ENCODE measurements at places on chromosomes 4 and X.

GRCh38 chrX:15856222-15856587 is 1.6 kb upstream of the AP1S2 start:
- DNase-seq: no peak

GRCh38 chr4:147039976-147040575 is 94.4 kb upstream of the TTC29 start:
- no peak for DNase-seq

- no peak for DNase-seq
Measured at GRCh38 chr4:168787801-168788595, 222.1 kb downstream of the CBR4 start.

DNA sequence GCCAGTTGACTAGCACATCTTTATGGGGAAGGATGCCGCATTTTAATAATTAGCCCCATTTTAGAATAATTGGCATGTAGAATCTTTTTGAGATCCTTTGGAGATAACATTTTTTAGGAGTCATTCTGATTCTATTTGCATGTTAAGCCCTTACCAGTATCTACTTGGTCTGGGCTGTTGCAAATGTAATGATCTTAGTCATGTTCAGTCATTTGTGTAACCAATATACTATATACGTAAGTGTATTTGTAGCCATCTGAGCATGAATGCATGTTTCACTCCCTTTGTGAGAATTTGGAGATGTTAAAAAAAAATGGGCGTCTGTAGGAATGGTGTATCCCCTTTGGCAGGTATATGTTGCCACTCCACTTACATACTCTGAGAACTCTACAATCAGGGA is 119.1 kb downstream of the TEX13A start:
- DNase-seq: no peak

DNA sequence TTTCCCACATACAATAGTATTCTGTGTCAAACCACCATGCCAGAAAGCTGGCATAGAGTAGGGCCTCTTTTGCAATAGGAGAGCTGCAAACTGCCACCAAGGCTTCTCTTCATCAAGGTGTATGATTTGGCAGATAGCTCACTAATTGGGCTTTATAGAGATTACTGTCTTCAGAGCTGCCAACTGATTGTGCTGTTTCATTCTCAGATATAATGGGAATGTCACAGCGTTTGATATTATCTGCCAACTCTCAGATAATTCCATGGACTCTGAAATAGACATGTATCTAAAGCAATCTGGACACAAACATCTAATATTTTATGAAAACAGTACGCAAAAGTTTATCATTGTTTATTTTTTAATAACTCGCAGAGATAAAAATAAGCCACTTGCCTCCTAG is 1289.1 kb downstream of the STIM2 start:
- DNase-seq: no peak

DNA sequence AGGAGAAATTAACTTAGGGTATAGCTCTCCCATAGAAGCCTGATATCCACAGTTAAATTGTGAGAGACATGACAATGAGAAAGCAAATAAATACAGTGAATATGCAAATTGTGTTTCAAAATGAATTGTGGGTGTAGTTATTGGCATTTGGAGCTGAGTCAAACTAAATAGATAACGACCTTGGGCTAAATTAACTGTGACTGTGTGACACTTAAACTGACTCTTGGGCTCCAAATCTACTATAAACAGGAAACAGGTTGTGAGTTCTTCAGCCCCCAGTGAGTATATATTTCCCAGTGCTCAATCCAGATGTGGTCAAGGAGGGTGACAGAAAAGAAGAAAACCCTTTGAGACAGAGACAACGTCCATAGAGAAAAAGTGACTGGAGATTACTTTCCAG is 11.3 kb upstream of the MAGEA10 start:
- DNase-seq: no peak

GRCh38 chrX:130669233-130669632 is 233.8 kb downstream of the ENOX2 start:
- no peak for DNase-seq
